Activated naive CD4-positive, alpha-beta T cell treated with Interleukin-2 at 50 U/mL for 16 hours (primary cell): ENCODE measurements at places on chromosomes 11 and 22.

GRCh38 chr11:118662401-118663271, 16.8 kb downstream of the TREH start:
- no peak for DNase-seq

GRCh38 chr11:119550053-119550752, 127.2 kb upstream of the THY1 start:
- no peak for DNase-seq

DNA sequence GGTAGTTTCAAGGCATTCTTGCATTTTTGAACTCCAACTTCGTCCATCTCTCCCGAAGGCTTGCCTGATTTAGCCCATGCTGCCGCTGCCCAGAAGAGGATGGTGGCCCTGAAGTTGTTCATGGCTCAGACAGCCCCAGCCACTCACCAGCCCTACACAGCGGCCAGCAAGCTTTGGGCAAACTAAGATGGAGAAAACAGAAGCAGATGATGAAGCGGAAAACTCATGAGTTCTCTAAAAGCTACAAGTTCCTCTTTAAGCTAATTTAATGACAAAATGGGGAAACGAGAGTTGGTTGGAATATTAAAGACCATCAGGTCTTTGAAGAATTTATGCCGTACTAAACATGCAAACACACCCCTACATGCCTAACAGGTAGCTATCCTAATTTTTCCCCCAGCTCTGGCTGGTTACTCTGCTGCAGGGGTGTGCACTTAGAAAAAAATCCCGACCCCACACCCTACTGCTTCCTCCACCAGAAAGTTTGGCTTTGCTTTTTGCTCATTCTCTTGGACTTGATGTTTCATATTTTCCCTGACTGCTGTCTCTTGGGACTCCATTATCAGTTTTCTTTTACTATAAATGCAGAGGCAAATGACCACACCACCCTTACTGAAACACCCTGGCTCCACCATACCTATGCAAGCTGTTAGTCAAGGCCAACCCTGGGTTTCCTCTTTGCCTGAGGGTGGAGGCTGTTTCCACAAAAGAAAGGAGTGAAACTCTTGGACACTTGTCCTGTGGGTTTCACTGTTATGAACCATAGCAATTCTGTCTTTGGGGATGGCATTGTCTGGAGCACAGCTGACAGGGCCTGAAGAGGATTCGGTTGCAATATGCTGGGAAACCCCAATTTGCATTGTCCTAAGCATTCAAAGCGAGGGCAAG, at the start of gene MPEG1:
Gene MPEG1 (minus strand): TSS at position 184 of the 888 bp plus-strand sequence. CDS start 62 bp downstream, at position 122.
- DNase-seq, result no peak

GRCh38 chr22:24855794-24856193, 49.8 kb downstream of the SGSM1 start:
- DNase-seq, result no peak

DNA sequence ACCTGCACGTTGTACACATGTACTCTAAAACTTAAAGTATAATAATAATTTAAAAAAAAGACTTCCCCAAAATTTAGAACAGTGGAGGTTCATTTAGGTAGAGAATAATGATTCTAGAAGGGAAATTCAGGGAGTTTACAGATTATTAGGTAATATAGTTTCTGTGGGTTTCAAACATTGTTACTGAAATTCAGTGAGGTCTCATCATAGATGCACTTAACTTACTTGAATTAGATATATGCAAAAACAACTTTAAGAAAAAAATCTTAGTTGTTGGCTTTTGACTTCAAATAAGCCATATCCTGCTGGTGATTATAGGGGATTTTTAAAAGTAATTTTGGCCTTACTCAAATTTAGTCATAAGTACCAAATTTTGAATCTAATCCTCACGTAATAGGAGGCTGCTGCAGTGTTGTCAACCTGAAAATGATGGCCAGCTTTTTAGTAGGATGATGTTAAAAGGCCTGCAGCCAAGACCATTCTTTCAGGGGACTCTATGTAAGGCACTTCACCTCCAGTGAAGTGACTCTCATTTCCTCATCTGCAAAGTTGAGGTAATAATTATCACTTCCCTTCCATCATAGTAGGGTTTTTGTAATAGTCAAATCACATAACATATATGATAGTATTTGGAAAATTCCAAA, 42.5 kb upstream of the KCNA4 start:
- no peak for DNase-seq

- DNase-seq, result peak; percentile 72
These were observed 78.7 kb upstream of the PPARA start for GRCh38 chr22:46071451-46072109.

DNA sequence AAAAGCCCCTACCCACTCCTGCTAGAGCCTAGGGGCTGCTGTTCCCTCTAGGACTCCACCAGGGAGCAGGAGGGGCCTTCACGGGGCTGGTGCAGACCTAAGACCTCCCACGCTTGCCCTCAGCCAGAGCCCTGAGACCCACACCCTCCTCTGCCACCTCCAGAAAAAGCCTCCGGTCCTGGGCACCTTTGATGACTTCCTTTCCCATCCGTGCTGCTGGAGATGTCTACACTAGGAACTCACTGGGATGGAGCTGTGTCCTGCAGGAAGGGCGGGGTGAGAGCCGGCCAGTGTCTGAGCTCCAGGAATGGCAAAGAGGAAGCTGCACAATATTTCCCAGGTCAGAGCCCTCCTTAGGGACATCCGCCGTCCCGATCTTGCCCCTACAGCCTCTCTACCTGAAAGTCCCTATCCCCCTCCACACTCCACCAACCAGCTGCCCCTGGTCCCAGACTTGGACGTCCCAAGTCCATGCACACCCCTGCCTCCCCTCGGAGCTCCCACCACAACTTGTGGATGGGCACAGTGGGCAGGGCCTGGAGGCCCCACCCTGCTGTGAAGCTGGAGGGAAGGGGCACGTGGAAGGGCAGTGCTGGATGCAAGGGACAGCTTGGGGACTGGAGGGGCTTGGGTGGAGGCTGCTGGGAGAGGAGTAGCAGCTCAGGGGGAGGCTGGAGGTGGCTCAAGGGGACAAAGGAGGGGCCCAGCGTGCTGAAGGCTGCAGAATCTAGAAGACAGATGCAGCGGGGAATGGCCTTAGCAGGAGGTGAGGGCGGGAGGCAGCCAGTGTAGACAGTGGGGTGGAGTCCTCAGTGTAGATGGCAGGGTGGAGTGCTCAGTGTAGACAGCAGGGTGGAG, 13.5 kb upstream of the LRP5 start:
- no peak for DNase-seq

GRCh38 chr11:78168539-78169477, 19.6 kb downstream of the KCTD21 start:
- no peak for DNase-seq

DNA sequence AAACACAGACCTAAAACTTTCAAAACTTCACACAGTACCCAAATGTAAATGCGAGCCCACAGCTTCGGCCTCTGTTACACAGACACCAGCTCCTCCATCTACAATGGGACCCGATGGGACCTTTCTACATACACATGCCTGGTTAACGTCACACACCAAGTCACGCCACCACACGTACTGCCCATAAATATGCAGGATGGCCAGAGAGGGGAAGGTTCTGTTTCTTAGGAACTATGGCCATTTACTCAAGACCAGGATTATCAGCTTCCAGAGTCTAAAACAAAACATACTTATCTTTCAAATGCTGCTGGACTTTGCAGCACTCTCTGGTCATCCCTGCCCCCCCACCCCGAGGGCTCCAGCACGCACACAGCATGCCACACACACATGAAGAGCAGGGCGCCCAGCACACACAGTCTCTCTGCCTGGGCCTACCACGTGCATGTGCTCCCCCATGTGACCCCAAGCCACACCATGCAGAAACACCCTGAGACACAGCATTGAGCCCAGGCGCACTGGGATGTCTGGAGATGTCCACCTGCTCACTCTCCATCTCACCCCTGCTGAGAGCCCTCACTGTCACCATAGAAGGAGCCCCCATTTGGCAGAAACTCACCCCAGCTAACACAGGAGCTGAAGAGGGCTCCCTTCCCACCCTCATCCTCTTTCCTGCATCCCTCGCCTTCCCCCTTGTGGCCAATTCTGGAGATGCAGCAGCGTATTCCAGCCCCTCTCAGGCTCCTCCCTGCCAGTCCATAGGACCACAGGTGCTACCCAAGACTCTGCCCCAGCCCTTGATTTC, 61.8 kb downstream of the SLC22A12 start:
- DNase-seq, result peak; percentile 74

DNA sequence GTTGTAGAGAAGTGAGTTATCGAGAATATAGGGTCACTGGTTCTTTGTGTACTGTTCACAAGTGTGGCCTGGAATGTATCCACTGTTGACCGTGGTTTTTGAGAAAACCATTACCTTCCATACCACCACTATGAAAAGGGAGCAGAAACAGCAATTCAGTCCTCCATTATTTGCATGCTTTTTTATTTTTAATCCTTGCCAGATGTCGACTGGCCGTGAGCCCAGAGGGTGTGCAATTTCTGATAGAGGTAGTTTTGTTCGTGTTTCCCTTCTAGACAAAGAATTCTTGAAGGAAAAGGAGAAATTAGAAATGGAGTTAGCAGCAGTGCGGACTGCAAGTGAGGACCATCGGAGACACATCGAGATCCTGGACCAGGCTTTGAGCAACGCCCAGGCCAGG, 81.7 kb downstream of the AMOTL1 start:
- no peak for DNase-seq

DNA sequence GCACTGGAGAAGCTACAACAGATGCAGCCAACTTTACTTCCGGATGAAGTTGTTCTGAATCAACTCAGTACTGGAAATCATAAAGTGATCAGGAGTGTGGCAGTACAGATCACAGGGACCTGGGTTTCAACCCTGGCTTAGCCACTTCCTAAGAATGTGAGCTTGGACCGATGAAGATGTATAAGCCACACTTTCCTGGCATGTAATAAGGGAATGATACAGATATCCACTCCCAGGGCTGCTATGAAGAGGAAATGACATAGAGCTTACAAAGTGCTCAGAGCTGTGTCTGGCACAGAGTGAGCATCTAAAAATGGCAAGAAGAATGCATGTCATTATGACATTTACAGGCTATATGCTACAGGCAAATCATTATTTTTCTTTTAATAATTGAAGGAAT, 378.7 kb downstream of the NTM start:
- DNase-seq, result no peak

DNA sequence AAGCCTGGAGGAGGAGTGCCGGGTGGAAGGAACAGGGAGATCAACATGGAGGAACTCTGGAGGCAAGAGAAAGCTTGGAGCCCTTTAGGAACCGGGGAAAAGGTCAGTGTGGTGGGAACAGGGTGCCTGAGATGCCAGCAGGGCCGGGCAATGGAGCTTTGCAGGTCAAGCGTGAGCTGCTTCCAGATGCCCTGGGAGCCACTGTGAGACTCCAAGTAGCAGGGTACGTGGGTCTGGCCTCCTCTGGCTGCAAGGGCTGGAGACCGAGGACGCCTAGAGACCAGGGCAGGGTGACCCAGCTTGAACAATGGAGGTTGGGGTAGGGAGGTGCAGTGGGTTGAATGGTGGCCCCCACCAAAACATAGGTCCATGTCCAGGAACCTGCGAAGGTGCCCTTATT, 15.6 kb upstream of the EMID1 start:
- DNase-seq, result no peak

GRCh38 chr11:128905345-128906184, 14.4 kb downstream of the KCNJ5 start:
- peak; percentile 37 for DNase-seq

DNA sequence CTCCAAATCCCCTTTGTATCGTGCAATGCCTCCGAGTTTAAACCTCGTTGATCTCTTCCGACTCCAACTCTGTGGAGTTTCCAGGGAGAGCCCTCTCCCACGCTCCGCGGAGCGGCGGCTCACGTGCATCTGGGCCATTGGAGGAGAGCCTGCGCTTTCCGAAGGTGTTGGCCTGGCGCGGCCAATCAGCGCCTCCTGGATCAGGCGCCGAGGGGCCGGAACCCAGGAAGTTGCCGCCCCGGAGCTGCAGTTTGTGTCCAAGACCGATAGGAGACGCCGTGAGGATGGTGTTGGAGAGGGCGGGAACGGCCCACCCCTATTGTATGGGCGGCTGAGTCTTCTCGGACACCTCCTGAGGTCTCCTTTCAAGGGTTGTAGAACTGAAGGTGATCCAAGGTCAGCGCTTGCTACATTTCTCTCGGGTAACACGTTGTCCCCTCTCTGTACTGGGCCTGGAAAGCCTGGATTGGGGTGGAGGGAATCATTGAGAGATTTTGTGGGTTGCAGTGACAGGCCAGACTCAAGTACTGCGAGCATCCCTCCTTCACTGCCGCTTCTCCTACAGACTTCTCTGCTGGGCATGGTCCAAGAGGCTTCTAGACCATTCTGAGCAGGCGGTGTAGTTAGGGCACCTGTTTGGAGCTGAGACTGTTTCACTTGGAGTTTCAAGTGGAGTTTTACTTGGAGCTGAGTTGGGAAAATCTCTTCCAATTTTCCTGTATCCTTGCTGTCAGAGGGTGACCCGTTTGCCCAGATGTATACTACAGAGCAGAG, 1.7 kb downstream of the ADAMTS15 start:
- DNase-seq, result no peak

GRCh38 chr11:76314741-76315090, 66.2 kb downstream of the THAP12 start:
- DNase-seq, result no peak

GRCh38 chr11:33687733-33688479, 12.7 kb downstream of the C11orf91 start:
- no peak for DNase-seq

DNA sequence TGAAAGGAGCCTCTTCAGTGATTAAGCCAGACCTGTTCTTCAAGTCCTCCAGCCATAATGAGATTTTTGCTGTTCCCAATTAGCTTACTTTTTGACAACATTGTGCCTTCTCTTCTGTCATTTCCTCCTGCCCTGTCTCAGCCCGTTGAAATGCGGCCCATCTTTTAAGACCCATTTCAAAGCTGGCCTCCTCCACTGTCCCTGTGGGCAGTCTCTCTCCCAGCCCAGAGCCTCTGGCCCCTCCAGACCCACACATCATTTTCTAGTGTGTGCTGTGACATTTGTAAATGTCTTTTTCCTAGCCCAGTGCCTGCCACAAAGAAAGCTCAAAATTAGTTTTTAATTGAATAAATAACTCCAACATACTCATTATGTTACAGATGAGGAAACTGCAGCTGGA, 70.9 kb downstream of the BUD13 start:
- no peak for DNase-seq

- no peak for DNase-seq
These were observed 85.3 kb downstream of the GAB2 start for GRCh38 chr11:78332174-78332866.

- no peak for DNase-seq
These were observed 707.9 kb upstream of the ANO5 start for GRCh38 chr11:21485006-21485405.

- DNase-seq, result no peak
These were observed 3.1 kb downstream of the DMC1 start for GRCh38 chr22:38566726-38567504.

DNA sequence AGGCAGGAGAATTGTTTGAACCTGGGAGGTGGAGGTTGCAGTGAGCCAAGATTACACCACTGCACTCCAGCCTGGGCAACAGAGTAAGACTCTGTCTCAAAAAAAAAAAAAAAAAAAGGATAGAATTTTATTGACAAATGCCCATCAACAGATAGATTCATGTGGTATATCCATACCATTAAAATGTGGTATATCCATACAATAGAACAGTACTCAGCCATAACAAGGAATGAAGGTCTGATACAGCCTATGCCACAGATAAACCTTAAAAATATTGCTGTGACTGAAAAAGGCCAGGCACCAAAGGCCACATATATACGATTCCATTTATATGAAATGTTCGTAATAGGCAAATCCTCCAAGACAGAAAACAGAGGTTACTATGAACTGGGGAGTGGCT, 45.3 kb upstream of the PPP2R1B start:
- DNase-seq, result no peak
